Dermis microvascular lymphatic vessel endothelial cell (primary cell): ENCODE measurements at places on chromosomes 3 and 15.

GRCh38 chr15:26891448-26892181 lies 24.8 kb downstream of the GABRA5 start:
- DNase-seq = peak; percentile 68

DNA sequence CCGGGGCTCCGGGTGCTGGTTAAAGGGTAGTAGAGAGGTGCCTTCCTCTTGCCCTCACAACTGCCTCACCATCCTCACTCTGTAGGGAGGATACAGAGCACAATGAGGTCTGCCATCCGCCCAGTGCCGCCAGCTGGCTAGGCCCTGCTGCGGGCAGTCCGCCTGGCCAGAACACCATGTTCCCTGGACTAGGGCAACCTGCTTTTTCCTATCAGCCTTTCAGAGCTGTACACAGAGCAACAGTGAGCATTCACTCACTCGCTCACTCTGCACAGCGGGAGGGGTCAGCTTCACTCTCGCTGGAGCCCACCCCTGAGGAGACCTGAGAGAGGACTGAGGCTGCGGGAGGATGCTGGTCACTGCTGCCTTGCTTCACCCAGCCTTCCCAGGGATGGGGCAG lies 218.7 kb upstream of the CHRNA7 start:
- DNase-seq = no peak

GRCh38 chr15:86588413-86588812 lies 508.7 kb downstream of the AGBL1 start:
- DNase-seq = no peak

DNA sequence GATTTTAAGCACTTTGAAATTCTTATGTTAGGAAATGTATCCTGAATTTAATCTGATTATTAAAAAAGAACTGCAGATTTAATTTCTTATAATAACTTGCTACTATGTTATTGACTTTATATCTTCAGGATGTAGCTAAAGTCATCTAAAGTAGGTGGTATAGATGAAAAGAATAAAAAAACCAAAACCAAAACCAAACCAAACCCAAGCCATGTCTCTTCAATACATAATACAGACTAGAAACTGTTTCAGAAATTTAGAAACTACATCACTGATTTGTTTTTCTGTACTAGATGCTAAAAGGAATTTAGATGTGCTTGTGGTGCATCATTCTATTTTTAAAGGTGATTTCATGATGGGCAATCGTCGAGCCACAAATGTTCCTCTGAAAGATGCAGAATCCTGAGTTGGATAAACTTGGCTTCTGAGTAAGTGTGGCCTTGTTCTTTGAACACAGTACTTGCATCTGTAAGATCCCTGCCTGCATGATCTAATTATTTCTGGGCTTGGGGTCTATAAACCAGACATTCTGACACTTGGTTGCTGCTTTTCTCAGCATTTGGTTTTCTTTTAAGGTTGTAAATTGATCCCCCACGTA lies 287.1 kb upstream of the SUCLG2 start:
- no peak for DNase-seq

GRCh38 chr15:70470556-70471191 lies 292.7 kb downstream of the UACA start:
- DNase-seq = no peak

DNA sequence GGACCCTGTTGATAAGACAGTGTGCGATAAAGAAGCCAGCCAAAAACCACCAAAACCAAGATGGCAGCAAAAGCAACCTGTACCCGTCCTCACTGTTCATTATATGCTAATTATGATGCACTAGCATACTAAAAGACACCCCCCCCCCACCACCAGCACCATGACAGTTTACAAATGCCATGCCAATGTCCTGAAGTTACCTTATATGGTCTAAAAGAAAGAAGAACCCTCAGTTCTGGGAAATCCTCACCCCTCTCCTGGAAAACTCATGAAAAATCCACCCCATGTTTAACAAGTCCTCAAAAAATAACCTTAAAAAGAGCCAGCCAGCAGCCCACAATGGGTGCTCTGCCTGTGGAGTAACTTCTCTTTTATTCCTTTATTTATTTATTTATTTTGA lies 48.4 kb upstream of the ZNF280D start:
- DNase-seq = no peak

DNA sequence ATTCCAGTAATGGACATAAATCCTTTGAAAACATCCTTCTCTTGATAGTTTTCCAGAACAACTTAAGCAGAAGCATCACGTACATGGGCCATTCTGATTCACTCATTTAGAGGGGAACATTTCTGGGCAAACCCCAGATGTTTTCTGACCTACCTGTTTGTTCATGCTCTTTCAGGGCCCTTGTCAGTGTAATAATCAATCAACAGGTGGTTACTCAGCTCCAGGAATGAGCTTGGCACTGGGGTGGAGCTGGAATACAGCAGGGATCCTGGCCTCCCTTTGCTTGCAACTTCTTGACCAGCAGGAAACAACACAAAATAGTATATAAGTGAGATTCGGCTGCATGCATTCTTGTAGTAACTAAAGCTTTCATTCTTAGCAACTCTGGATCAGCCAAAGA lies 9.2 kb upstream of the UBE2E1 start:
- no peak for DNase-seq
